HTR-8/SVneo (cell line): ENCODE measurements at places on chromosomes 16 and 17.

GRCh38 chr17:81406117-81406953 is 11.1 kb downstream of the BAHCC1 start:
- no peak for DNase-seq

- no peak for DNase-seq
These were observed 207.8 kb downstream of the CDRT15L2 start for GRCh38 chr17:20787281-20787680.

GRCh38 chr16:86618431-86619238 is 40.3 kb downstream of the FOXL1 start:
- DNase-seq, result no peak

GRCh38 chr16:2826591-2827373 is 3.3 kb upstream of the ZG16B start:
- no peak for DNase-seq

DNA sequence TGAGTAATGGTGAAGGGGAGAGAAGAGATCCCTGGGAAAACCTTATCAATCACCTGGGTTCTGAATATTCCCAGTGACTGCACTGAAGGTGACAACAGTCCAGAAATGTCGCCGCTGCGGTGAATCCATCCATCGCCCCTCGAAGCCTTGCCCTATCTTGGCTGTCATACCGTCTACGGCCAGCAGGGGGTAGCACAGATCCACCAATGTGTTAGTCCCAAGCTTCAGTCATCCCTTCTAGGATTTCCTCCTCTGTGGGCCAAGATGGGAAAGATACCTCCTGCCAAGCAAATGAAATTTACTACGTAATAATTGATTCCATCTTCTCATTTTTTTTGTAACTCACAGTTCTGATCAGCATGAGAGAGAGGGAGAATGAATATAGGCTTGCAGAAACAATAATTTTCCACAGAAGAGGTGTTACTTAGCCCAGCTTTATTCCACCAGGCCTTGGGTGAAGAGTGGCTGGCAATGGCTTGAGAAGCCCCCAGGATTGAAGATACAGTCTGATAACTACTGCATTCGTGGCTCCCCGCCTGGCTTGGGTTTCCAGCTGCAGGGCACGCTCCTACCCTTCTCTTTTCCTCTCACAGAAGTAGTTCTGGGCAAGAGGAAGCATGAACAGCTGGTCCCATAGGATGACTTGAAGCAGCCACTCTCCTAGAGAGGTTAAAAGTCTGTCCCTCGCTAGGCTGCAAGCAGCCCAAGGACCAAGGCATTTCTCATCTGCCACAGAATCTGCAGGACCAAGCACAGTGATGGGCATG is 2.6 kb upstream of the FMNL1 start:
- DNase-seq, result peak; percentile 92

GRCh38 chr16:76866994-76867393 is 324.0 kb upstream of the MON1B start:
- DNase-seq, result no peak

DNA sequence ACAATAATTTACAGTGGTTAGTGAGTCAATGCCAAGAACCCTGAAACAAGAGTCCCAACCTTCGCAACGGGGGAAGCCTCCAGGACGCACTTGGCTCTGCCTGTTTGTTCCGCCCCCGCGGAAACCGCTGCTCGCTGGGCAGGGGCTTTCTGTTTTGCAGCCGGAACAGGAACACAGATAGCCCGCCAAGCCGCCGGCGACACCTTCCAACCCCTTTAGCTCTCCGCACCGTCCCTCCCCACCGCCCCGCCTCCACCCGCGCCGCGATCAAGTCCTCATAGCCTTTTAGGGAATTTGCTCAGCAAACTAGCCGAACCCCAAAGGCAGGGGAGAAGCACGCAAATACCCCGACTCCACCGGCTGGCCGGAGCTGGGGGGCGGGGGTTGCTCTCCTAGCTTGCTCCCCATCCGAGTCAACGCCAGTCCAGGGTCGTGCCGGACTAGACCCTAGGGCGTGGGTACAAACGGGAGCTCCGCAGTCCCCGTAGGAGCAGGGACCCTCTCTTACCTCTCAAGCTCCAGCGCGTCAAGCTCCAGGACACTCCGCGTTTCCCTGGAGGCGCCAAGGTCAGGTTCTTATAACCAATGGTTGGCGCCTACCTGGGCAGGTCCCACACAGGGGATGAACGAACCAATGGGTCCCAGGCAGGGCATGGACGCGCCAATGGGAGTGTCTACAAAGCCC is at the start of gene SLFN13:
Gene SLFN13, minus strand, starts transcription at position 553 of the 685 bp plus-strand sequence. CDS start 3,086 bp downstream, outside the sequence.
- peak; percentile 64 for DNase-seq

- no peak for DNase-seq
These were observed 42.5 kb downstream of the ARHGAP17 start for GRCh38 chr16:24972608-24973220.

DNA sequence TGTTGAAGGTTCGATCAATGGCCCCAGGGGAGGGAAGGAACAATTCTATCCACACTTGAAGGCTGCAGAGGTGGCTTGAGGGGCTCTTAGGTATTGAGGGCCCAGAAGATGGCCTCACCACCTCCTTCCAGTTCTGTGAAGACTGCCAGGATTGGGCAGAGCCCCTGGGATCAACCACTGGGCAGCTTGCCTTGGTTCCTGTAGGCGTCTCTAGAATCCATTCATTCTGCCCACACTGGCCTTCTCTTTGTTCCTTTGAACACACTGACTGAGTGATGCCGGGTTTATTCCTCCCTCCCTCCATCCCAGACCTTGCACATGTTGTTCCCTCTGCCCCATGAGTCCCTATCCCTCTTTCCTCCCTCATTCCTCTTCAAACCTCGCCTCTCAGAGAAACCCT is 50.5 kb downstream of the SYT17 start:
- no peak for DNase-seq

- no peak for DNase-seq
These were observed 53.3 kb downstream of the GNAO1 start for GRCh38 chr16:56244612-56245011.

DNA sequence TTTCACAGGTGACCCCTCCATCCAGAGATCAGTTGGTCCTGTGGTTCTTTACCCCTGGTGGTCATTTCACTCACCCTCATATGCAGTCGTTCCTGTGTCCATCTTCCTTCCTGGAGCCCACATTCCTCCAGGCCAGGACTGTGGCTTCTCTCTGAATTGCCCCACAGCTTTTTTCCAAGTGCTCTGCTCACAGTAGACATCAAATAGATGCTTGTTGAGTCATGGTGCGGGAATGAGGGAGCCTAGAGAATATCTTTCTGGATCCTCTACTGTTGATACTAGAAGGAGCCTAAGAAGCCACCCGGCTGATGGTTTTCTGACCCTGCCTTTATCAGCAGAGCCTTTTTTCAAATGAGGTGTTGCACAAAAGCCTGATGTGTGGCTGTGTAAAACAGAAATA is 10.4 kb downstream of the USB1 start:
- DNase-seq, result peak; percentile 69

DNA sequence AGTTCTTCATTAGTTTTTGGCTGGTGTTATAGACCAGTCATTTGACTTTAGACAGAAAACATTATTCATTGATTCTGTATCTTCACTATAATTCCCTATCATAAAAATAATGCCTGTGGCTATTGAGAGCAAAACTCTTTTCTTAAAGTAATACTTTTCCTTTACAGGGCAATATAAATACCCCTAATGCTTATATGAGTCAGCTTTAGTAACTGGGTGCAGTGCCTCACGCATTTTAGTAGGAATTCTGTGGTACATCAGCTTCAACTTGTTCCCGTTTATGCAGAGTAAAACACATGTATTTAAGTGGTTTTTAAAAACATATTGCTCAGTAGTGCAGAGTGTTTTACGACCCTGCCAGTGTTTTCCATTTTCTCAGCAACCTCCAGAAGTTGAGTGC is 68.1 kb downstream of the SEC14L1 start:
- no peak for DNase-seq

DNA sequence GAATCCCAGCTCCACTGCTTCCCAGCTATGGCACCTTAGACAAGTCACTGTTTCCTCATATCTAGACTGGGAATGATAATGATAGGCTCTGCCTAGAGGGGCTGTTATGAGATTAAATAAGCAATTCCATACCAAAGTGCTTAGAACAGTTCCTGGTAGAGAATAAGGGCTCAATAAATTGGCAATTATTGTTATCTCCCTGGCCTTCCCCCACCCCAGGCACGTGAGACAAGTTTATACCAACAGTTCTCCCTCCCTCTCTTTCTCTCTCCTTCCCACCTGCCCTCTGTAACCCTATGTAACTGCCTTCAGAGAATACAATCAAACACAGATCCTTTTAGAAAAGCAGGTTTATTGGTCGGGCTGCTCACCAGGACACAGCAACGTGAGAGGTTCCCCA is 13.9 kb upstream of the STAT3 start:
- DNase-seq, result no peak

GRCh38 chr17:60091908-60092331 is 13.2 kb upstream of the HEATR6 start:
- DNase-seq, result no peak

DNA sequence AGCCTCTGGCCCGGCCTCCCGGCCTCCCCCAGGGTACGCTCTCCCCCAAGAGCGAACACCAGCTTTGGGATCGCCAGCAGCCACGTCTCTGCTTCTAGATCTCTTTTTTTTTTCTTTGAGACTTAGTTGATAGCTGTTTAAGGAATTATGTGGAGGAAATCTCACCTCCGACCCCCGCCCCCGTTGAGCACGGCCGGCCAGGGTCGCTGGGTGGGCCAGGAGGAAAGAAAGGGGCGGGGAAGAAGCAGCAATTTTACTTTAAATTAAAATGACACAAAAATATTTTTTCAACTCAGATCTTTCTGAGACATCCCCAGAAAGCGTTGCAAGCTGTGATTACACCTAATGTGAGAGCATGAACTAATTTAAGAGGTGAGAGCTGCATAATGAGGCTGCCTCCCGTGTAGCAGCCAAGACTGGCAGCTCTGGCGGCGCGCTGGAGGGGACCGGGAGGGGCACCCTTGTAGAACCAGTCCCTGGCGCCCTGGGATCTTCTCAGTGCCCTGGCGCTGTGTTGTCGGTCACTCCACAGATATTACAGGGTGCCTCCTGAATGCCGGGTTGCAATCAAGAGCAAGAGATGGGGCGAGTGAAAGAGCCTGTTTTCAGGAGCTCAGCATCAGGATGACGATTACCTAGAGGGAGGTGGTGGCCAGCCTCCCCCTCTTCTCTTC is 1.9 kb upstream of the CBLN1 start:
- no peak for DNase-seq

GRCh38 chr16:20306401-20306800 is 20.9 kb downstream of the GP2 start:
- no peak for DNase-seq

- no peak for DNase-seq
These were observed 55.7 kb downstream of the GOSR1 start for GRCh38 chr17:30532871-30533270.

- no peak for DNase-seq
These were observed 79.9 kb downstream of the TMC6 start for GRCh38 chr17:78048346-78049292.

DNA sequence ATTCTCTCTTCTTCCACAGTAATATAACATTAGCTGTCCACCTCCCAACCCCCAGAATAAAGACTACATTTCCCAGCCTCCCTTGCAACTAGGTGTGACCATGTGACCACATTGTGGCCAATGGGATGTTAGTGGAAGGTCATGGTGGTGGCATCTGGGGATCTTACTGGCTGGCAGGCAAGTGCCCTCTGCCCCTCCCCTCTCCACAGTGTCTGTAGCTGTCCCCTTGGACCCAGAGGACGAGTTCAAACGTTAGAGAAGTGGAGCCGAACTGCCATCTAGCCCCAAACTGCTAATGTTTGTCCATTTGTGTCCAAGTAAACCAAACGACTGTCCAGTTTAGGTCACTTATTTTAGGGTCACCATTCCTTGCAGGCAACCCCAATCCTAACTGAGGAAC is 26.6 kb upstream of the KCNG4 start:
- peak; percentile 69 for DNase-seq

GRCh38 chr16:8814095-8814806 is 16.6 kb downstream of the PMM2 start:
- DNase-seq, result no peak

DNA sequence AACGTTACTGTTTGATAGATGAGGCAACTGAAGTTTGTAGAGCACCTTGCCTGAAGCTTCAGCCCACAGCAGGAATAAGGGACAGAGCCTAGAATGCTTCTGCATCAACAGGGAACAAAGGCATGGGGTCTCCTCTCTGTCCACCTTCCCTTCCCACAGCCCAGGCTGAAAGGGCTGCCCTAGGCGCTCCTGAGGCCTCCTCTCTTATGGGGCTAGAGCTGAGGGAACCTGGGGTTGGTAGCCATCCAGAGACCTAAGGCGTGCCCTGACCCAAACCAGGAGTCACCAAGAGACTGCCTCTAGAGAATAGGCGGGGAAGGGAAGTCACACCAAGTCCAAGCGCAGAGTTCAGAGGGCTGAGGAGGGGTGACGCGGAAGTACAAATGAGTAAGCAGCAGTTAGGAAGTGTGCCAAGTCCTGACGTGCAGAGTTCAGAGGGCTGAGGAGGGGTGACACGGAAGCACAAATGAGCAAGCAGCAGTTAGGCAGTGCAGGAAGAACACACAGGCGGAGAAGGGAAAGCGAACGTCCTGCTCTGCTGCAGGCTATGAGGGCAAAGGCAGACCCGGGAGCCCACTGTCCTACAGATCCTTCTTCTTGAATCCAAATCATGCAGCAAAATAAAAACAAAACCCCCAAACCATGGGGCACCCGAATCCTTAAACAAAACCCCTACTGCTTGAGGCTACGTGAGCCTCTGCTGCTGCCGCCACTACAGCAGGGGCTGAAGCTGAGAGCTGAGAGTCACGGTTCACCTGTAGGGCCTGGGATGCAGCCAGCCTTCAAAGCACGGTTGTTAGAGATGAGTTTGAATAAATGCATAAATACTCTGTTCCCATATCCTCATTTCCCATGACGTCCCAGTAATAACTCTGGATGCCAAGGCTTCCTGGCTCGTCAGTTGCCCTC is 2.7 kb upstream of the SPG7 start:
- DNase-seq, result peak; percentile 62

DNA sequence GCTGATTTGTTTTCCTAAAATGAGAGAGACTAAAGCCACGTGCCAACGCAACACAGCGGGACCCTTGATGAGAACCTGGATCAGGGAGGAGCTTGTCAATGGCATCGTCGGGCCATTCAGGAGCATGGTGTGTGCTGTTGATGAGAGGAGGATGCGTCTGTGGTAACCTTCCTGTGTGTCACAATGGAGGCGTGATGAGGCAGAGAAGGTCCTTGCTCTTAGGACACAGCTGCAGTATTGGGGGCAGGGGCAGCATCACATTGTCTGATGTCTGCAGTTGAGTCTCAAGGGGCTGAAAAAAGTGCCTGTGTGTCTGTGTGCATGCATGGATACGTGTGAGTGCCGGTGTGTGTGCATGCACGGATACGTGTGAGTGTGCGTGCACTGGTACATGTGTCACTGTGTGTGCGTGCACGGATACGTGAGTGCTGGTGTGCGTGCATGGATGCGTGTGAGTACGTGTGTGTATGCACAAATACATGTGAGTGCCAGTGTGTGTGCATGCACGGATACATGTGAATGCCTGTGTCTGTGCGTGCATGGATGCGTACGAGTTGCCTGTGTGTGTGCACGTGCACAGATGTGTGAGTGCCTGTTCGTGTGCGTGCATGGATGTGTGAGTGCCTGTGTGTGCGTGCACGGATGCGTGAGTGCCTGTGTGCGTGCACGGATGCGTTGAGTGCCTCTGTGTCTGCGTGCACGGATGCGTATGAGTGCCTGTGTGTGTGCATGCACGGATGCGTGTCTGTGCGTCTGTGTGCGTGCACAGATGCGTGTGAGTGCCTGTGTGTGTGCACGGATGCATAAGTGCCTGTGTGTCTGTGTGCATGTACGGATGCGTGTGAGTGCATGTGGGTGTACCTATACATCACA is 39.3 kb downstream of the BAIAP2 start:
- no peak for DNase-seq

GRCh38 chr16:57920215-57920879 is 50.6 kb downstream of the CNGB1 start:
- no peak for DNase-seq

- no peak for DNase-seq
These were observed 143.0 kb downstream of the SALL1 start for GRCh38 chr16:51008037-51008436.

GRCh38 chr17:77472468-77473310 is 331.9 kb downstream of the SEC14L1 start:
- DNase-seq, result no peak
